Activated CD4-positive, alpha-beta T cell treated with anti-CD3 and anti-CD28 coated beads, Interleukin-2, amount 10 ng/mL, durations not matched to agents 24 days and 14 days (primary cell): ENCODE measurements at places on chromosomes 4 and X.

GRCh38 chr4:154626793-154627484 lies 14.5 kb upstream of the FGG start:
- peak; percentile 80 for DNase-seq

DNA sequence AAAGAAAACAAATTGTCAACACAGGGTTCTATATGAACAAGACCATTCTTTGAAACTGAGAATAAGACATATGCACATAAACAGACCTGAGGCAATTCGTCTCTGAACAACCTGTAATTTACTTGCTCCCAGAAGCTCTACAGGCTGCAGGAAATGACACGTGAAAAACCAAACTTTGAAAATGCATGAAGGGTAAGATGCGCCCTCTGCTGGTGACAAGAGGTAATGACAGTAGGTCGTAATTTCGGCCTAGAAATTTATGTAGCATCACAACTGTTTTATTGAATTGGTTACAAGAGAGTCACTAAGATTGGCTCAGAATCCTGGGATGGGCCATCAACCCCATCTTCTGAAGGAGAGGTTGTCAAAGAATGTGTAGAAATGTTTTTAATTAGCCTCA lies 276.5 kb downstream of the PPP4R3C start:
- peak; percentile 66 for DNase-seq

- peak; percentile 57 for DNase-seq
These were observed at the start of gene FAT1 for GRCh38 chr4:186723292-186724057. Gene FAT1, minus strand, starts transcription at chr4:186723856. Its CDS starts 14,029 bp downstream, at chr4:186709827.

DNA sequence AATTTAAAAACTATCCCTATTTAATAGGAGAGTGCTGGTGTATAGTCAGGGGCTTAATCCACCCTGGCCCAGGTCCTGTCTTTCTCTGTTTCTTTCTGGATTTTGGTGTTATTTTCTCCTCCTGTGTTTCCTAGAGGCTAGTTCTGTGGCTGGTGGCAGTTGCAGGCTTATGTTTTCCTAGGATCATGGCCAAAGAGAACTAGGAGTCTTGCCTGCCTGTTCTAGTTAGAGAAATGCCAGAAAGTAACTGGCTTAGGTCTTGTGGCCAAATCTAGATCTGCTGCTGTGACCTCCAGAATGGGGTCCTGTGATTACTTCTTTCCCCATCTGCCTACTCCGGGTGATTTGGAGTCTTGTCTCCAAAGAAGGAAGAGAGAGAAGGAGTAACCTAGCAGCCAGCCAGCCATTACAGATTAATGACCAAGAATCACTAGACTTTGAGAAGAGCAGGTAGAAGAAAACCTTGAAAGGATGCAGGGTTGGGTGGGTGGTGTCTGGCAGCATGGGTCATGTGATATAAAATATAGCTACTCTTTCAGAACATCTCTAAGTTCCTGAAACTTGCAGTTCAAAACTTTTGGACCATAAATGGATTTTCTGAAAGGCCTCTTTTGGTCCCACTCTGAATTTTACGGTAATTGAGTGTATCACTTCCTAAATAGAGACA lies 117.9 kb downstream of the STIM2 start:
- DNase-seq, result no peak

DNA sequence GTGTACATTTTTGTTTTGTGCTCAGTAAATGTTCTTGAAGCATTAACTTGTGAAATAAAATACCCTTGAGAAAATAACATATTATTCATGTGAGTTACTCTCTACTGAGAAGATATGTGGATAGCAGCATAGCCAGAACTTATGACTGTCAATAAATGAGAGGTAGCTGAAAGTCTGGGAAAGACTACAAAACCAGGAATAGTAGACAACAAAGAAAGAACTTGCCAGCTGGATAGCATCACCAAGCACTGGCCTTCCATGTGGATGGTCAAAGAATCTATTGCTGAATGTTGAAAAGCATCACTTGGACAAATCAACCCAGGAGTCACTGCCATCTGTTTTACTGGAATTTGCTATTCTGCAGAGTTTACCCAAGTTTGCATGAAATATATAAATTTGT lies 650.0 kb upstream of the HTR2C start:
- DNase-seq, result no peak

DNA sequence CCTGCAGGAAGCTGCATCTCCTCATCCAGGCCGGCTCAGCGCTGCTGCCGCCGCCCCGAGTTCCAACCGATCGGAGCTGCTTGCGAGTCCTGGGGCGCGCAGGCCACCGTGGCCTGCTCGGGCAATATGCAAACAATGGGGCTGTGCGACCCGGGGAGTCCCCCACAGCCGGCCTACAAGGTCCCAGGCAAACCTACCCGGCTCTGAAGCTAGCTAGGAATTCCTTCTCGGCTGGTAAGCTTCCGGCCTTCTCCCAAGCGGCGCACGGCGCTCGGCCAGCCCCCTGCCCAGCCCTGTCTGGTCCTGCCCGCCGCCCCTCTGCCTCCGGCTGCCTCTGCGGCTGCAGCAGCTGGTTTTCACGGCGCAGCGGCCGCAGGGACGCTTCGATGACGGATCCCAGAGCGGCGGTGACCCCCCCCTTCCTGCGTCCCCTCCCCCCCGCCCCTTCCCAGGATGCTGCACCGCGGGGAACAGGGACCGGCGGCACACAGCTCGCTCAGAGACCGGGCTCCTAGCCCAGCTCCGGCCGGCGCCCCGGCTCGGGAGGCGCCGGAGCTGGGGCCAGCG lies 59.4 kb downstream of the TSC22D3 start:
- peak; percentile 75 for DNase-seq

GRCh38 chr4:154014407-154015321 lies 225.8 kb upstream of the SFRP2 start:
- DNase-seq, result no peak

GRCh38 chrX:39563178-39563577 lies 534.6 kb downstream of the BCOR start:
- no peak for DNase-seq

- no peak for DNase-seq
These were observed 50.9 kb upstream of the PRDX4 start for GRCh38 chrX:23616361-23616760.

DNA sequence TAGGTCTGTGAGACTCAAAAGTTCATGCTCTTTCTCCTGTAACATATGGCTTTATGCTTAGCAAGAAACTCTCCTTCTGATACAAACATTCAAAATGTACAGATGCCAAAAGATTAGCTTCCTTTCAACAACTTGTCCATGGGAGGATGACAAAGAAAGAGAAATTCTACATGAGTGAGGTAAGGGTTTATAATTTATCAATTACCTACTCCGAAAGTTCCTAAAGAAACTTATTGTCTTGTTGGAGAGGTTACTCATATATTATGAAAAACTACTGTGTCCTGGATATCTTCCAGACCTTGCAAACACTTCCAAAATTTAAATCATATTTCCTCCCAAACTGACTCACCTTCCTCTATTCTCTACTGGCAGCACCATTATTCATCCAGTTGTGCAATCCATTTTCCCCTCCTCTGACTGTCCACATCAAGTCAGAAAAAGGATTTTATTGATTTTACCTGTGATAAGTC lies 65.1 kb downstream of the ENPEP start:
- DNase-seq, result no peak

DNA sequence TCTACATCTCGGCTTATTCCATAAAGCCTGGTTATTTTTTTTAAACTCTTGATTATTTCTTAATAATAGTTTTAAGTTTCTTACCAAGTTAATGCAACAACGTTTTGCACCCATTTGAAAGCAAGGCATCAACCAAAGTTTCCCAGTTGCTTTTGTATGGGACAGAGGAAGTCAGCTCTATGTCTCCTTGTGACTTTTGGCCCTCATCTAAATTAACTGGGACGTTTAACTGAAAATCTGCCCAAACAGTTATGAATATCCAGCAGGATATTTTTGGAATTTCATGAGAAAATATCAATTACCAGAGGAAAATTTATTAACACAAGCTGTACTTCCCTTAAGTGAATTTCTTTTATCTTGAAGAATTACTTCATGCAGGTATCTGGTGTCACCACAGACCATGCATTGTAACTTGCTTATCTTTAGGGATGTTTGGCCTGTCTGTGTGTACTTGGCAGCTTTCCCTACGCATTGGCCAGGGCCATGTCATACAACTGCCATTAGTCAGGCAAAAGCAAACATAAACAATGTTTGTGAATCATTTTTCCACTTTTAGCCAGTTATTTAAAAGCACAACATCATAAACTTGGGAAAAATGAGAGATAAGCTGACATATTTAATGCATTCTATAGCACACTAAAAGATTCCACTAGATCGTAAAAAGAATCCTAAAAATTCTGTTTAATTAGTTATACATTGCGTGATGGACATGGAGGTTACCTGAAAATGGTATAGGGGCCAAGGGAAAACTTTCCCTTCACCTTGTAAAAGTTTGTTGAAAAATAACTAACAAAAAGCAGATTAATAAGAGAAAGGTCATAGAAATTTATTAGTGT lies 101.4 kb upstream of the PDE5A start:
- DNase-seq, result no peak

DNA sequence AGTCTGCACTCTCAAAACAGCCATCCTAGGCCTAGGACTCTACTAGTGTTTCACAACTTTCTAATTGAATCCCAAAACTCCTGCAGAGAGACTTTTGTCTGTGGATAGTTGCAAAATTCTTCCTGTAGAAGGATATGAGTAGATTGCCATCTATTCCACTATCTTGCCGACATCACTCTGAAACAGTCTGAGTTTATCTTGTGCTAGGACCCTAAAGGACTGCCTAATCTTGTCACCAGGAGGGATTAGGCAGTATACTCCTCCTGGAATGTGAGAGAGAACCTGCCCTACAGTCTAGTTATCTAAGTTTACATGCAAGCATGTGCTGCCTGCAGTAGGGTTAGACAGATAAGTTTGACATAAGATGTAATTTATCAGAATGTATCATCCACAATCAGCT lies 1646.6 kb upstream of the PCDH7 start:
- no peak for DNase-seq

DNA sequence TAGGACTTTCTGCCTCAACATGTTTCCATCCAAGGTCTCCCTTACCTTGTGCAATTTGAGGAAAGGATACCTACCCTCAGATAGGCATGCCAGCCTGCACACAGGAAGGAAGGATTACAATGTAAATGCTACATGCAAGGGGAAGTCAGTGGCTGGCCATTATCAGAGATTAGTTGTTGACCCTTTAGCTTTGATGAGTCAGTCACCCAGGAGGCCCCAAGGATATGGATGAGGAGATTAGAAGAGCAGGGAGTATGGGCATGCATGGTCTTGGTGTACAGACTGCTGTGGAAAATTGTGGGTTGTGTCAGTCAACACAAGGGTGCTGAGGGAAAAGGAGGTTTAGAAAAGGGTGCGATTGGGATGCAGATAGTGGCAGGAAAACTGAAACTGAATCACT lies 92.0 kb downstream of the GUCY2F start:
- DNase-seq, result no peak
